Left cardiac atrium (tissue), 4 donors: ENCODE measurements at places on chromosomes 13 and 19. TPM values are rescaled to one million over a fixed set of nuclear protein-coding genes. Genes with fewer than 3 reads are reported as not detected.
A peak's percentile ranks its signal among the peaks of the same experiment; 100 is the strongest.

GRCh38 chr19:5624018-5624663 is 1.3 kb downstream of the SAFB start:
- peak; percentile 39 for DNase-seq

NPAS1 gene
- total RNA-seq = 1.2 TPM

SLC1A5 gene
- 40.8 TPM for total RNA-seq

- no peak for DNase-seq
Observed at GRCh38 chr19:51808333-51808986, 13.5 kb downstream of the FPR3 start.

TEX26 gene
- 0.37 TPM for total RNA-seq
